ENCODE measurements at places on chromosomes 12 and 14.

GRCh38 chr12:76242813-76243550 is 105.2 kb downstream of the BBS10 start:
- DNase-seq, result no peak

DNA sequence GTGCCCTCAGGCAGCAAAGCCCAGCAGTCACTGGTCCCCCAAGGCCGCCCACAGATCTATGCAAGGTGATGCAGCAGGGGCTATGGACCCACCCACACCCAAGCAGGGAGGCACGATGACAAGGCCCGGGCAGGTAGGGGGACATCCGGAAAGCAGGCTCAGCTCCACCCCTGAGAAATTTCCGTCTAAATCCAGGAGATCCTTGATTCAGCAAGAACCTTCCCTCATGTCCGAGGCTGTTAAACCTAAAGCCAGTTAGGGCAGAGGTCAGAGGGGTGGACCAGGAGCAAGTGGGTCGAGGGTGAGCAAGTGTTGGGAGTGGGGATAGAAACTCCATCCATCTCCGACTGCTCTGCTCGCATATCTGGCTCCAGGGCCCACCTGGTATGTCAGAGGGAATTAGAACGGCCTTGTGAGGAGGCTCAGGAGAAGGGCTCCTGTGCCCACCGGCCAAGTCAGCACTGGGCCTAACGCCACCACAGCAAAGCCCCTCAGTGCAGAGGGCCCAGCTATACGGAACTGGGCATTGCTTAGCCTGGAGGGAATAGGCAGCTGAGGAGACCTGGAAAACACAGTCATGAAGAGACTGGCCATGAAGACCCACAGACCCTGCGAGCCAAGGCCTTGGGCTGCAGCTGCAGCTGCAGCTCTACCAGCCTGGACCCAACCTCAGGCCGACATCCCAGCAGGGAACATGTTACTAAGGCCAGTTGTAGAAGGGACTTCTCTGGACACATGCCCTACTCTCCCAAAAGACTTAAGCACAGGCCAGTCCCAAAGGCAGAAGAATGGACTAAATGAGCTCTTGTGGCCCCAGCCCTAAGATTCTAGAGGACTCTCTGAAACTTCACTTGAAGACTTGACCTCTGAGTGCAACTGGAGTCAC is 34.3 kb downstream of the DAD1 start:
- peak; percentile 58 for DNase-seq

DNA sequence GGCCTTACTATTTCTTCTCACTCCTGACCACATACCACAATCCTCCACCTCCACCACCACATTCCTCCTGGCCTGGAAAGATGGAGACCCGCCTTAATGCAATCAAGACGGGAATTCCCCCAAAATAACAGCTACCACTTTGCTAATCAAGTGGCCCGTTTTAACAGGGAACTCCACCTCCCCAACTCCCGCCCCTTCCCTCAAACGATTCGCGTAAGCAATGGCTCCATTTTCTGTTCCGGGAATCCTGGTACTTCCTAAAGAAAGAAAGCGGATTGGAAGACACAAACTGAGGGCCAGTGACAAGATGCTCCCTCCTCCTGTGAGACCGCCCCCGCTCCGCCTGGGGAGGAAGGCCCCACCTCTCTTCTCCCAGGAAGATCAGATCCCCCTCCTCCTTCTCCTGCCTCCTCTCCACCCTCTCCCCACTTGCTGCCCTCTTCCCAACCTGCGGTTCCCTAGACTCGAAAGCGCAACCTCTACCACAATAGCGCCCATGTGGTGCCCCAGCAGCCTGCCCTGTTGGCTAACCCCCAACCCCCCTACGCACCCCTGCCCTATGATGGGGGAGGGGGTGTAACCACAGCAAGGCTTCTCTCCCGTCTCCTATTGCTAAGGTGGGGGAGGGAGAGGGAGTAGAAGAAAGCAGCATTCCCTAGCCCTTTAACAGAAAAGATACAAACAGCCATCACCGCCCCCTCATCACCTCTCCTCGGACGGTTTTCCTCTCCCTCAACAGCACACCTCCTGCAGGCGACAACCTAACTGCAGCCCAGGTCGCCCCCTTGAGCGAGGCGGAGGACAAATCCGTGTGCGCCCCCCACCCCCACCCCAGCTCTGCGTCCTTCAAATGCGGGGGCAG is 777 bp downstream of the ARF3 start:
- DNase-seq, result peak; percentile 56

- no peak for DNase-seq
Observed at GRCh38 chr14:48546996-48547395, 871.6 kb upstream of the MDGA2 start.

DNA sequence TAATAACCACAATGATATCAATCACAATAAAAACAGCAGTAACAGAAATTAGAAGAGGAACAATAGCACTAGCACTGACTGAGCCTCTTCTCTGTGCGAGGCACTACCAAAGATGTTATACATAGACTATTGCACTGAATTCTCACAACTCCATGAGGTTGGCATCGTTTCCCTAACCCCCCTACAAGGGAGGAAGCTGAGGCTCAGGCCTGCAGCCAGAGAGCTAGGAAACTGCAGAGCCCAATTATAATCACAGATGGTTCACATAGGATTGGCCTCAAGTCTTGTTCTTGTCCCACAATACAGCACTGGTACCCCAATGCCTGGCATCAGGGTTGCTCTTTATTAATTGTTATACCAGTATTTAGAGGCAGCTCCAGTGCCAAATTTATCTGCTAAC is 278.0 kb downstream of the CEP128 start:
- no peak for DNase-seq
